ENCODE measurements at places on chromosomes 7 and 10.
A peak's percentile ranks its signal among the peaks of the same experiment; 100 is the strongest.

- DNase-seq, result no peak
Measured at GRCh38 chr7:38681882-38682281, 50.7 kb upstream of the AMPH start.

DNA sequence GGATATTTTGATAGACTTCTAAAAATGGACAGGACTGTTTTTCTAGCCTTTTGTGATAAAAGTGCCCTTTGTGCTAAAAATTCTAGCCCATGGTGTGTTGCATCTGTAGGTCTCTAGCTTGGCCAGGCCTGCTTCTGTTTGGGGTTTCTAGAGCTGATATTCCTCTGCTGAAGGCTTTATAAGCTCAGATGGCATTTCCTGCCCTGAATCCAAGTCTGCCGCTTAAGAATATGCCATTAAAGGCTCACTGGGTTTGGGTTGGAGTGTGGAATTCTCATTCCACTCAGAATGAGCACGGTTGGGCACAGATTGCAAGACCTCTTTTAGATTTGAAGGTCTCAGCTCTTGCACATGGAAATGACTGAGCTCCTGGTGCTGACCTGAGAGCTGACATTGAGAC is 49.4 kb upstream of the IGFBP3 start:
- no peak for DNase-seq

GRCh38 chr7:7122033-7122478 is 60.3 kb upstream of the C1GALT1 start:
- DNase-seq, result no peak

- no peak for DNase-seq
Measured at GRCh38 chr7:47392241-47392759, 189.6 kb downstream of the TNS3 start.

DNA sequence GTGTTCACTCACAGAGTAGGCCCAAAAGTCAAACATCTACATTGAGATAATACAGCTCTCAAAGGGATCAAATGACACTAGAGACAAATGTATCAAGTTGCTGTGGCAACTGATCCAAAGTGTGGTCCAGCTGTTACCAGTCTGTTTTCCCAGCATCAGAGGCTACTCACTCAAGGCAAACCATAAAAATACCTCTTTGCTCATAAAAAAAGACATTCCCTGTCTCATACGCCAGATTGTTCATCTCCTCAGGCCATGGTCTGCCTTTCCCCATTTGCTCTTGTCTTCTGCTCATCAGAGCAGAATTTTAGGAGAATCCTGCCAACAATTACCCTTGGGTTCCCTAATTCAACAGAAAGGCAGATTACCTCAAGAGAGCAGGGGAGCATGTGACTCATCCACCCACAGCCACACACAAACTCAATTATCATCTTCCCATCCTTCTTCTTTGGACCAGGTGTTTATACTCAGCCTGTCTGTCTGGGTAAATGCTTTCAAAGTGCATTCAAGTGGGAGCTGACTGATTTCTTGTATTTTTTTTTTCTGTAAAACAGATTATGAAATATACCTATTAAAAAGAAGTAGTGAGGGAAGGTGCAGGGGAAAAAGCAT is 226.5 kb upstream of the HPS1 start:
- DNase-seq, result no peak

DNA sequence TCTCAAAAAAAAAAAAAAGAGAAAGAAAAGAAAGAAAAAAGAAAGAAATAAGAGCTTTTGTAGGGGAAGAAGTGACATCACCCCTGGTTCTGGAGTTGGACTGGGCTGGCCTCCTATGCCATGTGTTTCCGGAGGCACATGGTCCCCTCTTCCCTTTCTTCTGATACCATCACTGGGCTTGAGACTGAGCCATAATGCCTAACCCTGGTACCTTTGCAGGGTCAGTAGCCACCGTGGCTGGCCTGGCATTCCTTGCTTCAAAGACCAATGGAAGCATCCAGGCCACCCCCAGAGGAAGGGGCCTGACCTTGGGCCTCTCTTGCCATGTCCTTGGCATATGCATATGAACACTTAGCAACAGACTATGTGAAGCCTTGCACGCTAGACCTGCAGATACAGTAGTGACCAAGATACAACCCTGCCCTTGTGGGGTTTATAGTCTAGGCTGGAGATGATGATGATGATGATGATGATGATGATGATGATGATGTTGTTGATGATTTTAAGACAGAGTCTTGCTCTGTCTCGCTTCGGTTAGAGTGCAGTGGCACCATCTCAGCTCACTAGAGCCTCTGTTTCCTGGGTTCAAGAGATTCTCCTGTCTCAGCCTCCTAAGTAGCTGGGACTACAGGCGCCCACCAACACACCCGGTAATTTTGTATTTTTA is 31.8 kb downstream of the SUFU start:
- no peak for DNase-seq

DNA sequence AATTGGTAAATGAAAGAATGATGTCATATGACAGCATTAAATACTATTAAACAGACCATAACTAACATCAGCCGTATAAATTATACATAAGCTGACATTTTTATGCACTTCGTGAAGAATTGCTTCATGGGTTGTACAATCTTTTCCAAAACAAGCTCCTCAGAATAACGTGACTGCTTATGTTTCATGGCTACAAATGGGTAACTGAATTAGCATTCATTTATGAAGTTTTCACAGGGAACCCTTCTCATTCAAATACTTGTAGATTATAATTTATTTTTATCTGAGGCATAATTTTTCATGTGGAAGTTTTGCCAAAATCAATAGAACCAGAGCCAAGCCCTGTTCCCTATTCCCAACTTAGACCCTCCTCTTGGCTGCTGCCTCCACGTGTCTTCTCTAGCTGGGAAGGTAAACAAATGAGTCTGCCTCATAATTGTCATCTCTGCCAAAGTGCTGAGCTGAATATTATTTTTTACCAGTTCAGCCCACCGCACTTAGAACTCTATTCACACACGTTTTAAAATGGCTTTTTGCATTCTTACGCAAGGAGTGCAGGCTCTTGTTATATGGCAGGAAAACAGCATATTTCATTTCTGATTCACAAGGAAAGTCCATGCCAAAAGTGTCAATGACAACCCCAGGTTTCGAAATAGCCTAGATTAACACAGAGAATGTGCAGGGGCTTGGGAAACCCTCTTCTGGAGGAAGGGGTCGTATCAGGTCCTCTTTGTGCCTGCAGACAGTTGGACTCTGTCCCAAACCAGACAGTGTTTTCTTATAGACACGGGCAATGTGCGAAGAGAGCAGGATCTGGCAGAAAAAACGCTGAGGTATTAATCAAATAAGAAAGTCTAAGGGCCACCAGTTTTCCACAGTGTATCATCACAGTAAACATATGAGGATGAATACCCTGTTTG is 370.7 kb upstream of the MGMT start:
- no peak for DNase-seq

DNA sequence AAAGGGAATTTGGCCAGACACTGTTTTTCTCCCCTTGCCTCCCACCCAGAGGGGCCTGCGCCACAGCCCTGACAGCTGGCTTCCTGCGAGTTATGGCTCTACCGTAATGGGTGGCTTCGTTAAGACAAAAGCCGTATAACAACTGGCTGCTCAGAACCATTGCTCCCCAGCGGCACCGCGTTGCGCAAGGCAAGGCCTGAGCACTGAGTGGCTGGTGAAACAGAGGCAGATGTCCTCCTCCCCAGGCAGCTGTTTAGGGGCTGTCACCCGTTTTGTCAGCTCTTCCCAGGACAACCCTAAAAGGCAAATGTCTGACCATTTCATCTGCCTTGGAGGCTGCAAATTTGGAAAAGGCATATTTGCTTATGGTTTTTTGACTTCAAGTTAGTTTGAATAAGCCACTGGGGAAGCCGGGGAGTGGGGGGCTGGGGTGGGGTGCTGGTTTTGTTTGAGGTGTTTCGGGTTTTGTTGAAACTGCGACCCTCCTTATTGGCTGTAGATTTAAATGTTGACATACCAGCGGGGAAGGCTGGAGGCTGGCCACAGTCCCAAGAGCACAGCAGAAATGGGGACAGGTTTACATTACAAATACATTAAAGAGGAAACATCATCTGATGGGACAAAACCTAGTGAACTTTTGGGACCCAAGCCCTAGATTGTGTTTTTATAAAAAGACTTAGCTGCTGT is 681 bp upstream of the SPOCK2 start:
- peak; percentile 65 for DNase-seq

- no peak for DNase-seq
Measured at GRCh38 chr7:36131026-36131425, 22.0 kb upstream of the EEPD1 start.

DNA sequence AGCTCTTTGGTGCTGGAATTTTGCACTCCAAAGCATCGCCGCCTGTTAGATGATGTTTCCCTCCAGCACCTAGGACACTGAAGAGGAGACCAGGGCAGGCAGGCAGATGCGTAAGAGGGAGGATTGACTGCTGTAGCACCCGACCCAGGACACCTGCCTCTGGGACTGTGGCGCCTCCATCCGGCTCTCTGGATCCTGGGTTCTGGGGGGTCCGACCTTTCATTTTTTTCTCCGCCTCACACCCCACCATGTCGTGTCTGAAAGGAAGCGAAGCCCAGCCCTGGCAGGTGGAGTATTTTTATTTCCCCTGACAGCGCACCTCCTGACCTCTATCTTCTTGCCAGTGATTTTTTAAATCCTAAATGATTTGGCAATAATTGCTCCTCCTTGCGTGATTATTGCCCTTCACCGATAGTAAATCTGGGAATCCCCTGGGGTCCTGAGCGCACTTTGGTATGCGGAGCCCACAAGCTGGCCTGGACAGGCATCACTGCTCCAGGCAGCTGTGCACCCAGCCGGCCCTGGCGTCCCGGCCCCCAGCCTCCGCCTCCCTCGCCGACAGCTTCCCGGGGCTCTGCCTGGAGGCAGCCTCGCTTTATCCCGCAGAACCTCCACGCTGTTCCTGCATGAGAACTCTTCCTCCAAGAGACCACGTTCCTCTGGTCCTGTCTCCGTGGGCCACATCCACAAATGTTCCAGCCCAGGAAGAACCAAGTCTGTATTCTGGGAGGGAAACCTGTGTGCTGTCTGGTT is 48.4 kb downstream of the LHPP start:
- no peak for DNase-seq

- no peak for DNase-seq
Measured at GRCh38 chr10:70682920-70683600, 10.8 kb downstream of the ADAMTS14 start.

- no peak for DNase-seq
Measured at GRCh38 chr7:132866144-132866531, 215.8 kb downstream of the CHCHD3 start.

DNA sequence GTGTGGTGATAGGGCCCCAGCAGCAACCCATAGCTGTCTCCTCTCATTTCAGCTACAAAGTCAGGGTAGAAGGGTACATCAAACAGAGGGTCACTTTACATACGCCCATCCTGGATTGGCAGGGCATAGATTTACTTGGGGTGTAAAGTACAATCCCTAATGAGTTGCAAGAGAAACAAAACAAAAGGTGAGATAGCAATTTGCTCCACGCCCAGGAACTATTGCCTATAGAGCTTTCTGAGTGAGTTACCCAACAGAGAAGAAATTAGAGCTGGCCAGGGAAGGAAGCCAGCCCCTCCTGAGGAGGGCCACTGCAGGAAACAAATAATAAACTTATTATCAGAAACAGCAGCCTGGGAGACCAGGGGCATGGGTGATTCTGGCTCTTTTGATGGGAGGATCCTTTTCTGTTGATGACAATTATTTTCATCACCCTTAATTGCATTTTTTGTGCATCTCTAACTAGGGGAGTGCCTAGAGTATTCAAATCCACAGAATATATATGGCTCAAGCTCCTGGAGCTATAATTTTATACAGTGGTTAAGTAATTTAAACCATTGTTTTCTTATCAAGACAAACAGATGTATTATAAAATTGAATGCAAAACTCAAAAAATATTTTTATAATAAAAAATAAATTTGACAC is 47.4 kb downstream of the SLC26A5 start:
- no peak for DNase-seq

Data from CD4-positive, alpha-beta T cell treated with Interleukin-15 for 1 hour (primary cell).